Ovary (tissue), 10 donors: ENCODE measurements at places on chromosomes 12 and 14.

DNA sequence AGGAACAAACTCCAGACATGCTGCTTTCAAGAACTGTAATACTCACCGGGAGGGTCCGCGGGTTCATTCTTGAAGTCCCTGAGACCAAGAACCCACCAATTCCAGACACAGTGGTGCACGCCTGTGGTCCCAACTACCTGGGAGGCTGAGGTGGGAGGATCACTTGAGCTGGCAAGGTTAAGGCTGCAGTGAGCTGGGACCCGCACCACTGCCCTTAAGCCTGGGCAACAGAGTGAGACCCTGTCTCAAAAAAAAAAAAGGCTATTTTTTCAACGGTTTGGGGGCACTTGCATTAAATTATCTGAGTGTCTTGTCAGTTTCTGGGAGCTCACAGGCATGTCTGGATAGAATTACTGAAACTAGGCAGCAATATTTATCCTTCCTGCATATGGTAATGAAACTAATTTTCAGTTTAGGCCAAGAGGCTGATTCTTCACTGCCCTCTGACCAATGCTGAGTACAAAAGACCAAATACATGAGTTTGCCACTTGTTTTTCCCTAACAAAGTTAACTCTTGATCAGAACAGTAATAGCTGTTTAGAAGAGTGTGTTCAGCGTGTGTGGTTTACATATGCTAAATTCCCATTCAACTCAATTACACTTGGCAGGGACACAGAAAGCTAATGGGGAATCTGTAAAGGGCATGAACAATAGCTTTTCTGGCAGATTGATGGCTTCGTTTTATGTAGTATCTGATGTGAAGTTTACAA is 65.8 kb upstream of the RASSF3 start:
- no peak for DNase-seq

GRCh38 chr12:81378601-81379285 is 300.9 kb downstream of the ACSS3 start:
- DNase-seq: no peak

DNA sequence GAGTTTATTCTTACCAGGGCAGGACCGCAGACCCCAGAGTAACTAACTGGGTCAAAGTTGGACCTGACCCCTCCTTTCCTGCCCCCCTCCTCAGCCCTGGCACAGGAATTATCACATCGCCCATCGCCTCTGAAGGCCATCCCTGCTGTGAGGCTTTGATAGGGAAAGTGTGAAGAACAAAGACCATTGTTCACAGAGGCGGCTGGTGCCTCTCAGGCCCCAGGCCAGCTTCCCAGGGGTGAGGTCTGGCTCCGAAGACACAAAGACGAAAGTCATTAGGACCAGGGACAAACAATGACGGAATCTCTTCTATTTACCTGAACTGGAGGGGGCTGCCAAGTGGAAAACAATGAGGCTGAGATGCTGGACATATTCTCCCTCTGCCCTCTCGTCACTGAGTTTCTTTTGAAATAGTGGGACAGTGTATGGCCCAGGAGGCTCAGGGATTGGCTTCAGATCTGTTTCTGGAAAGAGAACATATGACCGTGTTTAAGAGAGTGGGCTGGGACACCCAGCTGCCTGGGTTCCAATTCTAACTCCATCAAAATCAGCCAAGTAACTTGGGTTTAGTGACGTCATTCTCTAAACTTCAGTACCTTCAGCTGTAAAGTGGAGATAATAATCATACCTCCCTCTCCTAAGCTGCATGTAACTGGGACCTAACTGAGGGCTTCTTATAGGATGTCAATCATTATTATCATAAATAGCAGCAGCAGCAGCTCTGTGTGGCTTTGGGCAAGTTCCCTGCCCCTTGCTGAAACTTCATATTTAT is 769.4 kb downstream of the MED13L start:
- no peak for DNase-seq

GRCh38 chr14:73462048-73462715 is 3.8 kb upstream of the NUMB start:
- peak; percentile 28 for DNase-seq

DNA sequence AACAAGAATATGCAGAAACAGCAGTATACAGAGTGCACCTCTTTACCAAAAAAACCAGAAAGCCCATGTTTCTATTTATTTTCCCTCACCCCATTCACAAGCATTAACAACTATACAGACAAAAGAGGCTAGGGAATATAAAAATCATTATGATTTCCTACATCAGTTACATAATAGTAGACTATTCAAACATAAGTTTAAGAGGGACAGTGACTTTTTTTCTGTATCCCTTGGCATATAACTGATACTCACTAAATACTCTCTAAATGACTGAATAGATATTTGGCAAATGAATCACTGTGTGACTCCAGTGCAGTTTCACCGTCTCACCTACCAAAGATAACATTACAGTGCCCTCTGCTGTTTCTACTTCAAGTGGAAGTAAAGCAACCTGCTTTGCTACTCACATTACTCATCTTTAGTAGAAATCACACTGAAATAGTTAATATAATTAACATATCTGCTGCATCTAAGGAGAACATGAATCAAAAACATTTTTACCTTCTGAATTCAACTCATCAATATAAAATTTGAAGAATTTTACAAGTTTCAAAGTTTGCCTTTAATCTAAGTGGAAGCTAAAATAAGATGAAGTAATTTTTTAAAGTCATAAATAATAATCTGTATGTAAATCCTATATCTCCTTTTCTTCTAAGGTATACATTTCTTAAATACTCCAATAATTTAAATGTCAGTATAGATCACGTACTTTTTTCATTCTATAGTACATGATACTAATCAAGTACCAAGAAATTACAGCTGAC is 103.8 kb downstream of the OSBPL8 start:
- no peak for DNase-seq

DNA sequence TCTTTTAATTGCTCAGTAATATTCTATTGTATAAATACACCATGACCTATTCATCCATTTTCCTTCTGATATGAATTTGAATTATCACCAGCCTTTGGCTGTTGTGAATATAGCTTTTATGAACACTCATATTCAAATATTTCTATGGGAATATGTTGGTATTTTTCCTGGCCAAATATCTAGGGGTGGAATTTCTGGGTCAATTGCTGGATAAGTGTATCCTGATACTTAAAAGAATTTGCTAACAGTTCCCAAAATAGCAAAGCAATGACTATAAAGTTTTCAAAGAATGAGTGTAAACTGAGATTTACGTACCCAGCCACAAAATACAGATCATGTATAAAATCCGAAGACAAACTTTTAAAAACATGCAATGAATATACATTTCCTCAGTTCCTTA is 148.7 kb upstream of the CLEC14A start:
- DNase-seq: no peak

DNA sequence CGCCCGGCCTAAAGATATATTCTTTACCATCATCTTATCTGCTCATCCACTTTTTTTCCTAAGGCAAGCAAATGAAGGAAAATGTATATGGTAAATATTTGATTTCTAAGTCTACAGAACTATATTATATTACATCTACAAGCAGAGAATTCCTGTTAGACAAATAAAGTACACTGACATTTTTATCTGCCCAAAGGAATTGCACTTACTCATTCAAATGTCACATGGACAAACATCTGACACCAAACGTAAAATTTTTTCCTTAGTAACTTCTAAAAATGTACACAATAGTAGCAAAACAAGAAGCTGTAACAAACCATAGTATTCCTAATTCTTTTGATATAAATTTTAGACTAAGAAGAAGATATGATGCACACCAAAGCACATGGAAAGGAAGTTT is 51.0 kb downstream of the SPPL3 start:
- no peak for DNase-seq

DNA sequence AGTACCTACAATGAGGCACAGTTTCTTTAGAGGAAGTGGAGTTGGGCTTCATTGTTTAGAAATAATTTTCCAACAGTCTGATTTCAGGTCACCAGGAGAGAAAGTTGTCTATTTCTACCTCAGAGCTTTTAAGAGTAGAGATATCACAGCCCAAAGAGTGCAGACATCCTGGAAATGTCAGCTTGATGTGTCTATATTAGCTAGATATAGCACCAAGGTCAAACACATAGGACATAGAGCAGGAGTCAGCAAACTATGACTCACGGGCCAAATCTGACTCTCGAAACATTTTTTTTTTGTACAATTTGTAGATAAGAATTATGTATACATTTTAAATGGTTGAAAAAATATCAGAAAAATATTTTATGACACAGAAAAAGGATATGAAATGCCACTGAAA is 53.7 kb downstream of the KCNC2 start:
- no peak for DNase-seq

- no peak for DNase-seq
These were observed 22.3 kb downstream of the GALNT6 start for GRCh38 chr12:51368640-51369517.

GRCh38 chr14:22556990-22557623 is 31.9 kb downstream of the DAD1 start:
- DNase-seq: peak; percentile 87

DNA sequence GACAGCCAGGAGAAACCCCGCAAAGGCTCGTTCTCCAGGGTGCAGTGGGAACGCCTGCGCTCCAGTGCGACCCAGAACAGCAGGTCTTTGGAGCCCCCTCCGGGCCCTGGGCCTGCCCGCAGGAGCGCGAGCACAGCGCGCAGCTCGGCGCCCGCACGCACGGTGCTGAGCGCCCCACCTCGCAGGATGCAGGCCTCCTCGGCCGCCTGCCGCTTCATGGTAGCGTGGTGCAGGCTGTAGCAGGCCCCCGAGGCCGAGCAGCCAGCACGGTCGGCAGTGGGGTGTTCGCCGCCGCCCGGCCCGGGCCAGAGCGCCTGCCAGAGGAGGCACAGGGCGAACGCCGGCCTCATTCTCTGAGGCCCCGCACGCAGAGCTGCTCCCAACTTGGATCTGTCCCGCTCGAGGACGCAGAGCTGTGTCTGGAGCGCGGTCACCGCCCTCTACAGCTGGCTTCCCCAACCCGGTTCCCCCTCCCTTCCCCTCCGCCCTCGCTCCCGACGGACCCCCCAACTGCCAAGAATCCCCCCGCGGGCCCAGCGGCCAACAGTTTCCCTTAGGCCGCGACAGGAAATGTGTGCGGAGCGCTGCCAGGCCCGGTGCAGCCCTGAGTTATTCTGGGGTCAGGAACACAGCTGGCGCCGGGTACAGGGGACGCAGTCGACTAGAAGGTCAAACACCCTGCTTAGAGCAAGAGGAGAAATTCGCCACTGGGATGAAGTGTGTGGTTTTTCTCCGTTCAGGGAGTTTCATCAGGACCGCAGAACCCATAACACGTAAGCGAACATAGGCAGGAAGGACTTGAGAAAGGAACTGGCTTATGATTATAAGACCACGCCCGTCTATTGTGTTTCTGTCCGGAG is at the start of gene CLEC14A:
Gene CLEC14A (minus strand): TSS at position 421 of the 860 bp plus-strand sequence. CDS start 71 bp downstream, at position 350.
- peak; percentile 29 for DNase-seq

DNA sequence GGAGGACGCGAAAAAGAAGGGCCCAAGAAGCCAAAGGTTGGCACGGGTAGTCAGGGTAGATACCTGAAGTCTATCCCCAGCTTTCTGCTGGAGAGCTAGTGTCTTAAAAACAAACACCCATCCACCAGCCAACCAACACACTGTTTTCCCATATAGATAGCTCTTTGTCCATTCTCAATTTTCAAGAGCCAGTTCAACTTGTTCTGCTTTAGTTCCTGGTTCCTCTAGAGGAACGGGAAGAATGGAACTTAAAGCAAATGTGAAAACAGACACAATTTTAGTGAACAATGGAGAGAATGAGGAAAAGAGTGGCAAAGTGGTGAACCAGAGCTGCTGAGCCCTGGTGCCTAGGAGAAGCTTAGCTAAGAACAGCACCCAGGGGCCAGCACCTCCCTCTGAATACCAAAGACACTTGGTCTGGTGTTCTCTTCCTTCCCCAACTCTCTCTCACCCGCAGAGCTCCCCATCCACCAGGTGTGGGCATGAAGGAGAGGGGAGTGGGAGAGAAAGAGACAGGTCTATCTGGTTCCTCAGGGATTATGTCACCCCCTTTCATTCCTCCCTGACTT is 3.8 kb downstream of the NDRG2 start:
- DNase-seq: no peak

- peak; percentile 71 for DNase-seq
These were observed at the start of gene IGFBP6 for GRCh38 chr12:53097564-53098353. Gene IGFBP6, plus strand, starts transcription at chr12:53097667. Its CDS starts 51 bp downstream, at chr12:53097718.

DNA sequence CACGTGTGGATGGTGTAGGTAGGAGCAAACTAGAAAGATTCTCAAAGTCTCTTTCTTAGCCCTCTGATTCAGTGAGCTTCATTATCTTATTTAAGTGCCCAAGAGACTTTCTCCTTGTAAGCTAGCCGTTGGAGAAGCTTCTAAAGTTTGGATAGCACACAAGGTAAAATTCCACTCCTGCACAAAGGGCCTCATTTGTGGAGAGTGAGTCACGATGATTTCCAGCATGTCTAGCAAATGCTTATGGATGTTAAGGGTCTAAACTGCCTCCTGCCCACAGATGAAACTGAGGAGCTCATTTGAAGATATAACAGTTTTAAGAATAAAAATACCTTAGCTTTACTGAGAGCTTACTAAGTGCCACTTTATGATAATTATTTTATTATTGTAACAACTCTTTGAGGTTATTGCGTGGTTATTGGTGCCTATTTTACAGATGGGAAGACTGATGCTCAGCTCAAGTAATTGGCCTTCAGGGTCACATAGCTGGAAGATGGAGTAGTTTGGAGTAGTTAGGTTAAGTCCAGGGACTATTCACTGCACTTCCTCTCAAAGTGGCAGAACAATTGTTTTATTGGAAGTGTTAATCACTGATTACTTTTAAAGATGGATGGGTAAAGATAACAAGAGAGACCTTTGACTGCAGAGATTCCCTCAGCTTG is 78.7 kb upstream of the HIF1A start:
- DNase-seq: no peak

- no peak for DNase-seq
These were observed 20.9 kb downstream of the DMAC2L start for GRCh38 chr14:50333014-50333509.

DNA sequence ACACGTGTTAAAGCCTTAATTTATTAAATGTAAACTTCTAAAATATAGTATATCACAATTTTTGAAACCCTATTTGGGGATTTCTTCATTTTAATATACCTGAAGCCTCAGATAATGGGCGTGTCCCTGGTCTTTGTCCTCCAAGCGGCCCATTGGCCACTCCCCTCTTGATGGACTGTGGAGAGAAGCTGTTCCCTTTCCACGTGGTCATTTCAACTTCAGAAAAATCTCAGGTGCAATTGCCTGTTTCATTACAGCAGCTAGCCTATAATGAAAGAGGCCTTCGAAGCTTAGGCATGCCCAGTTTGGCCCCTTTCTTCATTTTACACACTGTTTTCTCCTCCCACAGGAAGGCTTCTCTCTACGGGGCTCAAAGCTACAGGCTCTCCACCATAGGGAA is 131.4 kb upstream of the ARHGAP5 start:
- no peak for DNase-seq

DNA sequence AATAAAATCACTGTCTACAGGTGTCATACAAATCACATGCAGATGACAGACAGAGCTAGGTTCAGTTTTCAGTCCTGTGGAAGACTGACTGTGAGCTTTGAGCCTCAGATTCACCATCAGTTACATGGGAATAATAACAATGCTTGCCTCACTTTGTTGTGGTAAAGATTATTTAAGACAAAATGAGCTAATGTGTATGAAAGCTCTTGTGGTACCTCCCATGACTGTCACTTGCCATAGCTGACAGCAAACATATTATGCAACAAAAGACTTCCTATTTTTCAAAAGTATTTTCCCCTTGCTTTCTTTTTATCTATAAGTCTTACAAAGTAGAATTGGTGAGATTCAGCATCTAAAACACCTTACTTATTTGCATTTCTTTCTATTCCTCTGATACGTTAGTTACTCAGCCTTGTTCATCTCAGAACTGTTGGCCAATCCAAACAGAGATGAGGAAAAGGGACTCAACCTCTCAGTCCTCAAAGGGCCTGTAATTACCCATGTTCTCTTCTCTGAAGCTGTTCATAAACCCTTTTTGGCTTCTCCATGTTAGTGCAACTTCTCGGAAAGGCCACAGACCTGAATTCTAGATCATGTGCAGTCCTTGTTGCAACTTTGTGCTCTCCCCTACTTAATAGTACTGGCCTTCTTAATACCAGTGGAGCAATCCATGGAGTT is 8.8 kb upstream of the DDHD1 start:
- DNase-seq: no peak
